ENCODE measurements at places on chromosomes 11 and 22. TPM values are rescaled to one million over a fixed set of nuclear protein-coding genes. Genes with fewer than 3 reads are reported as not detected.

Gene HMOX1
- 49.0 TPM for total RNA-seq

Gene ISX
- not detected for total RNA-seq

Gene MMP8
- 31.6 TPM for total RNA-seq

Gene DEUP1
- not detected for total RNA-seq

Gene KRTAP5-10
- total RNA-seq = 0.53 TPM

Gene GUCY1A2
- total RNA-seq = 0.34 TPM

Gene TENM4
- 0.08 TPM for total RNA-seq

Gene ARHGEF17
- total RNA-seq = 1.5 TPM

Measured in SK-MEL-5 (cell line).